Stimulated activated CD4-positive, alpha-beta T cell treated with anti-CD3 and anti-CD28 coated beads, Interleukin-12 subunit alpha, Interleukin-12 subunit beta, amount 100 ng/mL, for 4 hours (primary cell): ENCODE measurements at places on chromosomes 1 and 21.

DNA sequence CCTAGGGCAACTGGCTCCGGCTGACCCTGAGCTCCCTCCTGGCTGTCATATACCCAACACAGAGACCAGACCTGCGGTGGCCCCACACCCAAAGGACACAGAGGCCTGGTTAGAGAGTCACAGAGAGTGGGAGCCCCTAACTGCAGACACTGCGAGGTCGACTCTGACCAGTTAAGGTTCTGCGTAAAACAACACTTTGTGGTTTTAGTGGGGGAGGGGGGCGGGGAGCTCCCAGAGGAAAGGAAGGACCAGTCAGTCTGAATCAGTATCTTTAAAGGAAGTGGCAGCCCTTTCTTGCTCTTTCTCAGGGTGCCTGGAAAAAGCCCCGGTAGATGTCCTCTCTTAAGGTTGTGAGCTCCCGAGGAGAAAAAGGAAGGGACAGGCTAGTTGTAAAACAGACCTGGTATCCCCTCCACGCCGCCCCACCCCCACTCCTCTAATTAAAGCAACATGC, 2.4 kb downstream of the SSBP3 start:
- DNase-seq = no peak

DNA sequence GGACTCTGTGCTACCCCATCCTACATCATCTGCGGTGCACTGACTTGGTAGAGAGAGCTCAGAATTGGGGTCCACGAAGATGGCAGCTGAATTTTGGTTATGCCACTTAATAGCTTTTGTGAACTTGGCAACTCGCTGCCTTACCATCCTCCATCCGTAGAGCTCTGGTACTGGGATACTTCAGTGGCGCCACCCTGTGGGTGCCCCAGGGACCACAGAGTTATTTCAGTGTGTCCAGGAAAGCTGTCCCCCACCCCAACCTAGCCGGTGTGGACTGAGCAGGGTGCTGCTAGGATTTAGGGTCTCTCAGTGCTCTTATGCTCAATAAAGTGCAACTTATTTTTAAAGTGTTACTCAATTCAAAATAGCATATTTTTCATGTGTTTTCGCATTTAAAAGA, 9.0 kb upstream of the USF1 start:
- no peak for DNase-seq

DNA sequence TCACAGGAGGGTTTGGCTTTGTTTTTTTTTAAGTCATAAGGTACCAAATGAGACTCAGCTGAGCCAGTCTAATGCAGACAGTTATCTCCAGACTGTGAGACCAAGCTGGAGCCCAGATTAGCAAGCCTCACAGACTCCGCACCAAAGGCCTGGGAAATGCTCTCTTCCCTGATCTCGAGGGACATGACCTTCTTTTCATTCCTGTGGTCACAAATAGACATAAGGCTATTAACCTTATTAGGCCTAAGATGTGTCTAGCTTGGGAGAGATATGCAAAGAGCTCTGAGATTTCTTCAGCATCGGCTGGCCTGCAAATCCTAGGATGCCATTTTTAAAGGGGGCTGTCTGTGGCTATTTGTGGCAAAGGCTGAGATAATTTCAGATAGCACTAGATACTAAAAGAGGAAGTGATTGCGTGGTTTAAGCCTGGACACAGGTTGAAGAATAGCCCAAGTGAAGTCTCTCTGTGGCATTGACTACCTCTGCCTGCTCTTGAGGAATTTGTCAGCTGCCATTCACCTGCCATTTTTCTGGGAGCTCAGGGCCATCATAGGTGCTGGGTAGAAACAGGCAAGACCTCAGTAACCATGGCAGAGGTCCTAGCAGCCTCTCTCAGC, 301.3 kb downstream of the SIPA1L2 start:
- DNase-seq = no peak

- DNase-seq = no peak
Observed at GRCh38 chr1:34640654-34641401, 114.0 kb upstream of the GJB5 start.

GRCh38 chr1:14761291-14762153, 163.0 kb downstream of the KAZN start:
- no peak for DNase-seq

DNA sequence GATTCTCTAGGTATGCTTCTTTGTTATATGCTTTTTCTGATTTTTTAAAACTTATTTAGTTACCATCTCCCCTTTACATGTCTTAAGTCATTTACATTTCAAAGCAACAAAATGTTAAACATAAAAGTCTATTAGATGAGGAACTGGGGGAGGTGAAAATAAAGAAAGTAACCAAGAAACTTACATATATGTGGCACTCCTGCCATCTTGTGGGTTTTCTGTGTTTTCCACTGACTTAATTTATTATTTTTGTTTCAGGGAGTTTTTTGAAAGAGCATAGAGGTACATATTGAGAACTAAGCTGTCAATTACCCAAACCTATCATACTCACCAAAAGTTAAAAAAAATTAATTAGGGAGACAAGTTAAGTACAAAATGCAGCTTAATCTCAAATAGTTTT, 1531.1 kb downstream of the MRPL39 start:
- DNase-seq = no peak

GRCh38 chr1:224525411-224526040, 90.6 kb upstream of the CNIH3 start:
- no peak for DNase-seq

DNA sequence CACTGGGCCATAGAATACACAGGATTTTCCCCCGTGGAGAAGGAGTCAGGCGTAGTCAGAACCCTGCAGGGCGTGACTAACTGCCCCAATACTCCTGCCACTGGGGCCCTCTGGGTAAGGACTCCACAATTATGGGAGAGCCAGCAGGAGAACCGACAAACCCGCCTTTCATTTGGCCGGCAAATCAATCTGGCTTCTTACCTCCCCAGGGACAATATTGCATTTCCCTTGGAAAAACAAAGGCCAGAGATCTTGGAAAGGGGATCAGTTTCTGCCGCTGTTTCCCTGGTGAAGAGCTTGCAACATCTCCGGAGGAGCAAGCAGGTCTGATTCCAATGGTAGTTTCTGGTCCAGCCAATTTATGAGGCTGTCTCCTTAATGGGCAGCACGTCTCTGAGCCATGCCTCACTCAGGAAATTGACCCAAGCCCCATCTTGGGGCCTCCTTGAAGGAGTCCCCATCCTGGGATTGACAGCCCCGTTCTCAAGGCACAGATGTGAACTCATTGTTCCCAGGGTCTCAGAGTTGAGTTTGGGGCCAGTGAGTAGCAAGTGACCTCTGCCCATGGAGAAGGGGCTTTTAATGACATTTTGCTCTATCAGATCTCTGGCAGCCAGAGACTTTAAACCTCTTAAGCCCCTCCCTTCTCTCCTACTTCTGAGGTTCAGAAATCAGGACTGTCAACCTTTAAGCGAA, 4.3 kb downstream of the TRABD2B start:
- no peak for DNase-seq

DNA sequence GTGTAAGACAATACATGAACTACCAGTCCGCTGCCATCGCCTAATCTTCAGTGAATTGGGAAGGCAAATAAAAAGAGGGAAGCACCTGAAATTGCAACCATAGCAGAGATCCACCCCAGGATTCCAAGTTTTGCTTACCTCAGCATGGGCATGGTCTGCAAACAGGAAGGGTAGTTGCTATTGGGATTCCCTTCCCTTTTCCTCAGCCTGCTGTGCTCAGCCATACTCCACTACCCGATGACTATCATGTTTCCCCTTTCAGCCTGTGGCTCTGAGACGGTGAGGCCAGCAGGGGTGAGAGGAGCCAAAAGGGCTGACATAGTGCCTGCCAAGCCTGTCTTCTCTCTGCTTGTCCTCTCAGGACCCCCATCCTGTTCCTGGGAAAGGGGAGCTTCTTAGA, 64.2 kb downstream of the GPR137B start:
- DNase-seq = no peak

DNA sequence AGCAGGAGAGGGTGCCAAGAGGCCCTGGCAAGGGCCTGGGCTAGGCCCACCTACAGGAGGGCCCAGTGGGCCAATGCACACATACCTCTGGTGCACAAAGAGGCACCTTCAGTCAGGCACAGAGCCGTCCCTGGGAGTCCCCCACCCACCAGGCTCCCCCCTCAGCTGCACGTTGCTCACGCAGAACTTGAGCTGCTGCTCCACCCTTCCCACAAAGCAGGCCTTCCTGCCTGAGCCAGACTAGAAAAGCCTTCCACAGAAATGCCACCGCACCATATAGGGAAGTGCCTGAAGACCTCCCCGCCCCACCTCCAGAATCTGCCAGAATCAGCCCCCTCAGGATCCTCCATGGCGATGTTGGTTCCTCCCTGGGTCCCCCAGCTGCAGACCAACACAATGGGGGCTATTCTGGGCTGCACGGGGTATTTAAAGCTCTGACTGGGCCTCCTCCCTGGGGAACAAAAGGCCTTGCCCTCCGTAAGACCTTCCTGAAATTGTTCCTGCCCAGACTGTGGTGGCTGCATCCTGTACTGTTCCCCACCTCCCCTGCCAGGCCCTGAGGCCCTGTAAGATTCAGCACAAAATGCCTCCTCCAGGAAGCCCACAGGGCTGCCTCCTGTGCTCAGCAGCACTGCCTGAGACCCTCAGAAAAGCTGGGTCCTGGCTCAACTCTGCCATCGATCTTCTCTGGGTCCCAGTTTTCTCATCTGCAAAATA, 27.2 kb downstream of the HSPG2 start:
- DNase-seq = peak; percentile 33

DNA sequence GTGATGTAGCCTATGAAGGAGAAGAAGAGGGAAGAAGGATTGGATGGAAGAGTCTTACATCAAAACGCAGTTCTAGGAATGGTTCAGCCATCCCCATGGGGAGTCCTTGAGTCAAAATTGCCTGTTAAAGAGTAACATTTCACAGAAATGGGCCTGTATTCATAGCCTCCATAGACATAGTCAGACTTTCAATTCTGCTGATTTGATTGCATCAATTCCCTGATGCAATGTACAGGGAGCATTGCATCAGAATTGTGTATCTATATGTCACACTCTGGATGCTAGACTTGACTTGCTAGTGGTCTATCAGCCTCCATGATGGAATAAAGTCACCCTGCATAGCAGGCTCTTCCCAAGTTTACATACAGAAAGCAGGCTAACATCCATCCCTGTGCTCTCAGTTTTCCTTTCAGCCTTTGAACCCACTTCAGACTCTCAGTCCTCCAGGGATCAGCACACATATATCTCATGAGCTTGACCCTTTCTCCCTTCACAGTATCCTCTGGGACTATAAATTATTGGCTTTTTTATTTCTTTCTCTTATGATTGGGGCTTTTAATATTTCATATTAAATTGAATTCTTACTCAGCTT, 1111.7 kb upstream of the B3GALT2 start:
- no peak for DNase-seq

- DNase-seq = no peak
Observed at GRCh38 chr1:167159782-167160181, 60.9 kb upstream of the POU2F1 start.

GRCh38 chr21:35377505-35378090, 328.5 kb upstream of the RUNX1 start:
- DNase-seq = no peak

GRCh38 chr1:115302390-115302961, 35.6 kb downstream of the NGF start:
- no peak for DNase-seq

GRCh38 chr1:15020943-15021745, 132.4 kb upstream of the TMEM51 start:
- no peak for DNase-seq

GRCh38 chr1:220813013-220813412, 26.3 kb downstream of the MTARC1 start:
- DNase-seq = no peak

DNA sequence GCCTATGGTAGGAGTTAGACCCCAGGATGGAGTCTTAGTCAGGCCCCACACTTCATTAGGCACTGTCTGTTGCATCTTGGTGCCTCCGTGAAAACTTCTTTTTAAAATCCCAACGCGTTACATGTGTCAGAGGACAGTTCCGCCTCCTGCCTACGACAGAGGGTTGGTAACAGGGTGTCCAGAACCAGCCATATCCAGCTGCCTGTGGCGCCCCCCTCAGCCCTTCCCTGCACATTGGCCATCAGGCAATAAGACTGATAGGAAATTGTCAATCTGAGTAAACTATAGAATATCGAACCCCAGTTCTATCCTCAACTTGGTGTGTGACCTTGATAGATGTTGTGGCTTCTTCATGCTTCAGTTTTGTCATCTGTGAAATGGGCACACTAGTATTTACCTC, 108.6 kb upstream of the CSF3R start:
- no peak for DNase-seq
